ENCODE measurements at places on chromosomes 11 and 22.
A peak's percentile ranks its signal among the peaks of the same experiment; 100 is the strongest.

DNA sequence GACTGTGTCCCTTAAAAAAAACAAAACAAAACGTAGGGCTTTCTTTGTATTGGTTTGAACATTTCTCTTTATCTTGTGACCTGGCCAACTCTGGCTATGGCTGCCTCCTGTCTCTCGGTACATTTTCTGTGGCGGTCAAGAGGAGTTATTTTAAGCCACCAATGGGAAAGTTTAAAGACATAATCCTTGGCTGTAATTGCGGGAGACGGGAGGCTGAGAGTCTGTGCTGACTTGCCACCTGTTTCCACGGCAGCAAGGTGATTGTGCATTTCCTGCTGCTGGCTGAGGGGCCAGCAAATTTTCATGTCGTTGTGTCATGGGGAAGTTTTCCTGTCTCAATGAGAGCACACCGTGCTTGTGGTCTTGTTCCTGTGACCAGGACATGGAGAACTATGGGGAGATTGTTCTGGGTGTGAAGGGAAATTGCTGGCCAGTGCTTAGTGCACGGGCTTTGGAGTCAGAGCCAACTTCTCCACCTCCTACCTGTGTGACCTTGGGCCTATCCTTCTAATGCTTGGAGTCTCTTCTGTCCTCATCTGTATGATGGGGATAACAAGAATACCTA is 11.0 kb downstream of the PTPRJ start:
- DNase-seq, result no peak

DNA sequence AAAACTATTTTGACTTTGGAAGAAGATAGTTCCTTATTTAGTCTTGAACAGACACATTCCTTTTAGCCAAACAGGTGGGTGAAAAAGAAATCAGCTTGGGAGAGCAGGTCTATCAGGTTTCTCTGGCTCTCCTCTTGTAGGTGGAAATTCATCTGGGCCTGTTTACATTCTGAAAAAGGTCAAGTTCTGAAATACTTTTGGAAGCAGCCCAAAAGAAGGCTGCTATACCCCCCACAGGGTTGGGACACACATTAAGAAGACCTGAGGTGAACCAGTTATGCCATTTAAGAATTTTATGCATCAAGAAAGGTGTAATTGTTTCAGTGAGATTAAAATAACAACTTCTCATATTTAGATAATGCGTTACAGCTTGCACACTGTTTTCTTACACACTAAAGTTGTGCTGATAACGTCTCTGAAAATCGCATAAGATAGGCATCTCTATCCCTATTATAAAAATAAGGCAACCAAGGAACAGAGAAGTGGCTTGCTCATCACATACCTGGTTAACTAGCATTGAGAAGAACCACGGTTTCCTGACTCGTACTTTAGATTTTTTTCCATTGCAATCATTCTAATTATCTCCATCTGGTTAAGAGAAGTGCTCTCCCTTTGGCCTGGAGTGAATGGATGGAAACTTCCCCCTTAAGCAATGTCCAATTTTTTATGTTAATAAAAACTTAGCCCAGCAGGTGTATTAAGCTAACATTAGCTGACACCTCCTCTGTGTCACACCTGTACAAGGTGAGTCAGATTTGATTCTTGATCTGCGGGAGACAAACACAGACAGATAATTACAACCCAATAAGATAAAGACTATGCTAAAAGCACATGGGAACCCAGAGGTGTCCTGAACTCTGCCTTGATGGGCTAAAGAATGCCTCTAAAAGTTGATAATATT is 60.5 kb upstream of the UCP3 start:
- DNase-seq, result no peak

GRCh38 chr11:27933992-27934829 is 173.7 kb downstream of the KIF18A start:
- no peak for DNase-seq

- no peak for DNase-seq
Observed at GRCh38 chr11:45730014-45730413, 64.6 kb upstream of the CHST1 start.

- no peak for DNase-seq
Observed at GRCh38 chr11:122721964-122722266, 66.4 kb downstream of the UBASH3B start.

DNA sequence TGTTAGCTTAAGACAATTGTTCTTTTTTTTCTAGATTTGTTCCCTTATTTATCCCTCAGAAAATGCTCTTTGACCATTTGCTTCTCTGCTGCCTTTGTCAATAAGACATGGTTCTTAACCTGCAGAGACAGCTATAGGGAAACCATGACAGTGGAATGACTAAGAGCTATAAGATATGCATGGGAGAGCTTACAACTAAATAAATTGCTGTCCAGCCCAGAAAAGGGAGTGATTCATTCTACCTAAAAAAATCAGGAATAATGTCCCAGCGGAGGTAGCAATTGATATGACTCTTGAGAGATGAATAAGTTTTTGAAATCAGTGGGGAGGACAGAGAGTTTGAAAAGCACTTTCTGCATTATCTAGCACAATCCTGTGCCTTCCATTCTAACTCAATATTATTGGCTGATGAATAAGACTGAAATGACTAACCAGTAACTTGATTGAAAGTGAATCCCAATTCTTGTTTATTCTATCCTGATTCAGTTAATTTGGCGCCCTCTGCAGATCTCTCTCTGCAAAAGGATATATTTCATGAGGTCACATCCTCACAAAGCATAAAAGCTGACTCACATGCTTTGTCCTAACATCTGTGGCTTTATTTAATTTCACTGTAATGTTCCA is 680.5 kb upstream of the API5 start:
- no peak for DNase-seq

GRCh38 chr22:28268171-28268570 is 349.1 kb upstream of the PITPNB start:
- no peak for DNase-seq

- no peak for DNase-seq
Observed at GRCh38 chr11:68584991-68585524, 99.3 kb upstream of the GAL start.

DNA sequence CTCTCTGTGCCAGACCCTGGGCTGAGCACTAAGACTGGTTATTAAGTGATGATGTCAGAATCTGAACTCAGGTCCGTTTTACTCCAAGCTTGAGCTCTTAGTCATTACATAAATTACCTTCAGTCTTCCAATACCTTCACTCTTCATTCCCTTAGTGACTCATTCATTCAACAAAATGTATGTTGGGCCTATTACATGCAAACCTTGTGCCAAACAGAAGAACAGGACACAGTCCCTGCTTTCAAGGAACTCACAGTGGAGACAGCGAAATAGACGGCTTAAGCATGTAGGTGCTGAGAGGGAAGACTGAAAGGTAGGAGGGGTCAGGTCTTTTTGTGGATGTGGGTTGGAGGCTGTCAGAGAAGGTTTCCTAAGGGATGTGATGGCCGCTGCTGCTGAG is 3.3 kb downstream of the KCTD14 start:
- DNase-seq, result no peak

DNA sequence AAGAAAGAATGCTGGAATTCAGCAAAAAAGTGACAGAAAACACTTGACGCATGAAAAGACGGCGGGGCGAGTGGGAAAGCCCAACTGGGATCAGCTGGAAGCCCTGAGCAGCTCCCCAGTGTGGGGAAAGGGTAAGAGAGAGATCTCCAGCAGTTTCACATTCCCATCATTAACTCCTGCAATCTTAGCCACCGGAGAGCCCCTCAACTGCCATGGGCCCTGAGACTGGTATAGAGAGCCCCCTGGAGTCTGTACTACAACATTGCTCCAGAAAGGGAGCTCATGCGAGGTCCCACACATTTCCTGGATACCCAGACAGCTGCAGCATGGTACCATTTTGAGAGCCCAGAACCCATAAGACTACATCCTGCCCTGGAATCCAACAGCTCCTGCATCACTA is 31.1 kb downstream of the MRGPRX4 start:
- peak; percentile 71 for DNase-seq

DNA sequence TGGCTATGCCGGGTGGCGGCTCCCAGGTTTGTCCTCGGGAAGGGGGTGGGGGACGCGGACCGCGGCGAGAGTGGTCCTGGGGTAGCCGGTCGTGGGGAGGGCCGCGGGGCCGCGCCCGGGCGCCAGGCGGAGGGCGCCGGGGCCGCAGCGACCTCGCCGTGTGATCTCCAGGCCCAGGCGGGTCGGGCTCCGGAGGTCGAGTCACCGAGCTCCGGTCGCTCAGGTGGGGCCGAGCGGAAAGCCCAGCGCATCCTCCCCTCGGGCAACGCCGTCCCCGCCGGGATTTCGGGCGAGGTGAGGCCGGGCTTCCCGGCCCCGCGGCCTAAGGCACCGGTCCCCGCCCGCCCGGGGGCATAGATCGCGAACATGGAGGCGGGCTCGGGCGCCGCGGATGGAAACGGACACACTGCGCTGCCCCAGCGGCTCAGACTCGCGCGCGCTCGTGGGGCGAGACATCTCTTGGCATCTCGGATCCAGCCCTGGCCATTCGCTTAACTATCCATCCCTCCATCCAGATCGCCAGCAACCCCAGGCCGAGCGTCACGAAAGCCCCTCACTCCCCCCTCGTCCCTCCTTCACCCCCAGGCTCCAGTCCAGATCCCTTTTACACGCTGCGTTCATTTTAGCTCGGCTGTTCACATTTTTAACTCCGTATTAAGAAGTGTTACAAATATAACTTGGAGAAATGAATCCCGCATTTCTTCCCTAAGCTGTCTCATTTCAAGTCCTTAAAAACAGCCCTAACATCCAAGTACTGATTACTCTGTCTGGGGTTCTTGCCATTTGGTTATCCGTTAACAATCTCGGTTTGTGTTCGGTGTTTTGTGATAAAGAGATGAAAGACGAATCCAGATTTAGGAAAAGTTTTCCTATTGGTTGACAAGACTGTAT is 460 bp downstream of the ZC3H12C start:
- peak; percentile 44 for DNase-seq

DNA sequence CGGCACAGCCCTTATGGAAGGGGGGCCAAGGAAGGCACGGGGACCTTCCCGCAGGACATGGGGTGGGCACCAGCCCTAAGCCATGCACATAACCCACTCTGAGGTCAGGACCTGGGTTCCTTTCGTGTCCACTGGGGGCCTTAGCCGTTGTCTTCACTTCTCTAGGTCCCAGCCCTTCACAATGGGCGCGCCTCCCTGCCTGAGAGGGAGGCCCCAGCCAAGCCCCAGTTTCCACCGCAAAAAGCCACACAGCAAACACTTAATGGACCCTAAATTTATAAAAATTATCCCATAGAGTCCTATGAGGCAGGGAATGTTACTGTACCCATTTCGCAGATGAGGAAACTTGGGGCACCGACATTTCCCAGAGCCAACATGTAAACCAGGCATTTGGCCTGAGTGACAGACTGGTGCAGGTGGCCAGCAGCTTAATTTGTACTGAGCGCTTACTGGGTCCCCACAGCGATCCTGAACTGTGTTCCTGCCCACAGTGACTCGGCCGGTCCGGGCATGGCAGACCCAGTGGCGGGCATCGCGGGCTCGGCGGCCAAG is 1.2 kb downstream of the GAS2L1 start:
- DNase-seq, result peak; percentile 41

GRCh38 chr11:124941703-124942102 is 5.9 kb upstream of the HEPACAM start:
- no peak for DNase-seq

DNA sequence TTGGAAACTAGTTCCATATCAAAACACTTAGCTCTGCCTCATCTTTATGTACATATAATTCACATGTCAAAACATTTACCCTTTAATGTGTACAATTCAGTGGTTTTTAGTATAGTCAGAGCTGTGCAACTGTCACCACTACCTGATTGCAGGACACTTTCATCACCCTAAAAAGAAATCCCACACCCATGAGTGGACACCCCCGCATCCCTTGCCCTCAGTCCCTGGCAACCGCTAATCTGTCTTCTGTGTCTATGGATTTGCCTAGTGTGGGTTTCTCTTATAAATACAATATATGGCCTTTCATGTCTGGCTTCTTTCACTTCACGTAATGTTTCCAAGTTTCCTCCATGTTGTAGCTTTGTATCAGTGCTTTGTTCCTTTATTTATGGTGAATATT is 8.6 kb upstream of the EMID1 start:
- DNase-seq, result no peak

- DNase-seq, result no peak
Observed at GRCh38 chr11:40162901-40163883, 1296.3 kb downstream of the LRRC4C start.

GRCh38 chr11:18204220-18204619 is 31.6 kb downstream of the MRGPRX4 start:
- DNase-seq, result no peak

DNA sequence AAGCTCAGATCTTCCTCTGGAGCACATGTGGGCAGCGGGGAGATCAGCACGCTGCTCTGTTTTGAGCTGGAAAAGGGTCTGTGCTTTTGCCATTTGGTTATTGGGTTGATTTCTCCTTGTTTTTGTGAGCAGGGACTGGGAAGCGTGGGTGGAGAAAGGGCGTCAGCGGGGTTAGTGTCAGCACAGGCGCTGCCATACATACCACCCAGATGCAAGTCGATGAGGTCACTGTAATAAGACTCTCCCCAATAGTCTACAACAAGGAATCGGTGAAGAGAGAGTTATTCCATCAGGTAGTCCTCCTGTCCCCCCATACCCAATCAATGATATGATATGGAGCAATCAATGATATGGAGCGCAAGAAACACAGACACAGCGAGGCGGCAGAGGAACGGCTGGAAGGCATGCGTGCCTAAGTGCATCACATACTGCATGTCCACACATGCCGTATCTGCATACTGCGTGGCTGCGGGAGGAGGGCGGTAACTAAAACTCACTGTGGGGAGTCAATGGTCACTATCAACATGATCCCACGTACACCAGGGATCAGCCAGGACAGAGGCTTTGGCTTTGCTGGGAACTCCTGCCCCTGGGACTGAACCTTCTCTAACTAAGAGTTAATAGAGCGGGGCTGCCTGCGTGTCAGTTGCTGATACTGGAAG is 29.5 kb upstream of the BID start:
- DNase-seq, result no peak

GRCh38 chr22:22105364-22105763 is 122.8 kb upstream of the TOP3B start:
- no peak for DNase-seq

DNA sequence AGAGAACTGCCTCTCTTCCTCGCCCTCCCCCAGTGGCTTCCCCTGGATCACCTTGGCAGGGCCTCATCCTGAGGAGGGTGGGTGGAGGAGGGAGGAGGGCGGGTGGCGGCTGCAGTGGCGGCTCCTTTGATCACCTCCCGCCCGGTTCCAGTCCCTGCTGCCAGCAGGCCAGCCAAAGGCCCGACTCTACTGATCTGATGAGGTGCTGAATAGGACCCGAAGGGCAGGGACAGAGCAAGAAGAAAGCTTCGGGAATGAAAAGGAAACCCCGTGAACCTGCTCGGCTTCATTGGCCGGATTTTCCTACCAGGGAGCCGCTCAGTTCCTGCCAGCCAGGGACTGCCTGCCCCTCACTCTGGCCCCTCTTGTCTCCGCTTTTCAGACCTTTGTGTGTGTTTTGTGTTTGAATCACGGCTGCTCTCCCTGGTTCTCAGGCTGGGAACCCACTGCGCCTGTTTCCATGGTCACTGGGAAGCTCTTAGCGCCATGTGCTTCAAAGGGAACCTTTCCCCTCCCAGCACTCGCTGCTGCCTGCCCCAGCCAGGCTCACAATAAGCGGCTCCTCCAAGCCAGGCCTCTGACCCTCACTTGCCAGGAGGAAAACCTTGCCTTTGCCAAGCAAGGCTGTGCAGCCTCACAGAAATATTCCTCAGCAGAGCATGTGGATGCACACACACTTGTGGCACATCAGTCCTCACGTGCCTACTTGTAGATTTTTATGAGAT is 56.8 kb downstream of the C22orf31 start:
- DNase-seq, result no peak

GRCh38 chr11:65445101-65445603 is 22.6 kb downstream of the NEAT1 start:
- DNase-seq, result no peak

- DNase-seq, result no peak
Observed at GRCh38 chr22:30614879-30615278, 7.9 kb downstream of the TCN2 start.

Data from GM13976 (cell line).